Esophagus squamous epithelium (tissue), 5 donors: ENCODE measurements at places on chromosomes 5 and 9.

GRCh38 chr5:75243510-75243909 lies 6.8 kb upstream of the ANKRD31 start:
- no peak for DNase-seq

- no peak for DNase-seq
These were observed 12.1 kb downstream of the LRRC14B start for GRCh38 chr5:203246-203930.

GRCh38 chr5:151673421-151673820 lies 13.3 kb downstream of the SPARC start:
- DNase-seq: no peak

- DNase-seq: no peak
These were observed 89.8 kb upstream of the TUT7 start for GRCh38 chr9:86443992-86444391.

DNA sequence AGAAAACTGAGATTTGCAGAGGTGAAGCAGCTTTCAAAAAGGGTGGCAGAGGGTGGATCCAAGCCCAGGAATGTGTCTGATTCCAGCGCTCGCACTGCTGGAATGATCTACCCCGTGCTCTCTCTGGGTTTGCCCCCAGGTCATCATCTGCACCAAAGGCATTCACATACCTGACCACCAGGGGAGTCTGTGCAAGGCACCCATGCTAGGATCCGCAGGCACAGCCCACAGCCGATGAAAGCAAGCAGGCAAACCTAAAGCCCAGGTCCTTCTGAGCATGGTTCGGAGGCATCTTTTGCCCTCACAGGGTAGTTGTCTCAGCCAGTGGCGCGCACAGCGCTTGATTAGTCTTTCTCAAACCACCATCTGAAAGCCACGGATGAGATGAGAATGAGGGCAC lies 56.6 kb downstream of the TEK start:
- no peak for DNase-seq

DNA sequence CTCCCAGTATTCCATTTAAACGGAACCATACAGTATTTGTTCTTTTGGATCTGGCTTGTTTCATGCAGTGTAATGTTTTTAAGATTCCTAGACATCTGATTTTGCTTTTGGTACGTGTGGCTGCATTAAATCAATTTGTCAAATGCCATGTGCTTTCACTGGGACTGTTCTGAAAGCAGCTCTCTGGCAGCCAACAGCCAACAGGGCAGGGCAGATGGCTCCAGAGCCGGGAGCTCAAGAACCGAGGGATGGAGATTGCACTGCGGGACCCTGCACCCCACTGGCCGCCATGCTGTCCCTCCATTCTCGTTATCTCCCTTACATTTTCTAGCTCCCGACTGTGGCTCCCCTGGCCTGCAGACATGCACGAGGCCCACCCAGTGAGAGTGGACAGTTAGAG lies 33.4 kb upstream of the AIF1L start:
- DNase-seq: no peak

- no peak for DNase-seq
These were observed 191.9 kb upstream of the SEMA6A start for GRCh38 chr5:116766470-116766947.

- no peak for DNase-seq
These were observed 162.9 kb upstream of the DAB2 start for GRCh38 chr5:39587675-39588074.
